ENCODE measurements at places on chromosomes 7 and 10. TPM values are rescaled to one million over a fixed set of nuclear protein-coding genes. Genes with fewer than 3 reads are reported as not detected.

DNA sequence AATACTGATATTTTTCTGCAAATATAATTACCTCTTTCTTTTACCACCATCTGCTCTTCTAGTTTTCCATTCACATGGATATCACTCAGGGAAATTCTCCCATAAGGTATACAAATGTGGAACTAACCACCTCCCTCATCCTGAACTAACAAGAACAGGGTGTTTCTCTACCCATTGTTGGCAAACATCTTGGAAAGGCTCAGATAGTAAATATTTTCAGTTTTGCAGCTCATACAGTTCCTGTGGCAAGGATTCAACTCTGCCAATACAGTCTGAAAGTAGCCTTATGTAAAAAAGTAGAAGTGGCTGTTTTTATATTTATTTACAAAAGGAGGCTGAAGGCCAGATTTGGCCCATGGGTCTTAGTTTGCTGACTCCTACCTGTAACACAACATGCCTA is 513.0 kb upstream of the TEX47 start:
- no peak for DNase-seq

DNA sequence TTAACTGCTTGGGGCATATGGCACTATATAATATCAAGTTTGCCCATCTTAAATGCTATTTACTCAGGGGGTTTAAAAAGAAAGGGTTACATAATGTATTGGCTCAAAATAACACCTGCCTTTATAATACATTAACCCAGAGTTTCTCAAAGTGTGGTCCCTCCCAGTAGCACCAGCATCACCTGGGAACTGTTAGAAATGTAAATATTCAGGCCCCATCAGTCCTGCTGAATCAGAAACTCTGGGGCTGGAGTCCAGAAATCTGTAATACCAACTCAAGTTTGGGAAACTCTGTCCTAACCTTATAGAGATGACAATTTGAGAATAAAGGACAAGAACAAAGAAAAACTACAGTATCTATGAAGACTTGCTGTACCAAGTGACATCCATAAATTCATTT is 270.7 kb downstream of the PARD3 start:
- no peak for DNase-seq

The BHLHA15 gene
- total RNA-seq: not detected

DNA sequence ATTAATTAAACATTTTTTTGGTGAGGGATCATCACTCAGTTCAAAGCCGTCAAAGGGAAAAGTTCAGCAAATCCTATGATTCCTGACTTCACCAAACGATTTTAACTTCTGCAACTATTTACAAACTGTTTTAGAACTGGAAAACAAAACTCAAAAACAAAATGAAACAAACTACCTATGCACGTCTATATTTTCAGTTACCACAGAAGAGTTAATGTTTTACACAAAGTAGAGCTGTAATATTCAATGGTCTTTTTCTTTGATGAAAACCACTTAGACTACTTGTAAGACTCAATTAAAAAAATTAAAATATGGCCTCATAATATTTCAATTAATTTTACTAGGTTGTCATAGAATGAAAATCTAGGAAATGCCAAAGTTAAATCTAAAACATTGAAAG is 131.5 kb downstream of the ATE1 start:
- no peak for DNase-seq

GRCh38 chr7:148585399-148585798 is 5.2 kb upstream of the C7orf33 start:
- no peak for DNase-seq

DNA sequence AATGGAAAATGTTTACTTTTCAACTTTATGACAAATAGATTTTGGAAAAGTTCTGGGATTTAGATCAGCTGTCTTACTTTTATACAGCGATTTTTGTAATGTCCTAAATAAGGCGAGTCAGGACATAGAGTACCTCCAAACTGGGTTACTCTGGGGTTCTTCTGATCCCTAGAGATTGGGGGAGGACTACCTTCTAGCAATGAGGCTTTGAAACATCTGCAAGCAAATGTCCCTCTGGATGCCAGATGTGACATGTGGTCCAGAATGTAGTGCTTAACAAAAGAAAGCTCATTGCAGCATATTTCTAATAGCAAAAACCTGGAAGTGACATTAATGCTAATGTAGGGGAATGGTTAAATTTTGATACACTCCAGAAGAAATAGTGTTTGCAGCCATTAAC is 36.1 kb downstream of the ABRAXAS2 start:
- DNase-seq: no peak

- no peak for DNase-seq
Observed at GRCh38 chr7:151269511-151269910, 21.0 kb upstream of the SMARCD3 start.

The LRRTM3 gene
- 0.16 TPM for total RNA-seq

The LRRD1 gene
- total RNA-seq: 0.09 TPM

DNA sequence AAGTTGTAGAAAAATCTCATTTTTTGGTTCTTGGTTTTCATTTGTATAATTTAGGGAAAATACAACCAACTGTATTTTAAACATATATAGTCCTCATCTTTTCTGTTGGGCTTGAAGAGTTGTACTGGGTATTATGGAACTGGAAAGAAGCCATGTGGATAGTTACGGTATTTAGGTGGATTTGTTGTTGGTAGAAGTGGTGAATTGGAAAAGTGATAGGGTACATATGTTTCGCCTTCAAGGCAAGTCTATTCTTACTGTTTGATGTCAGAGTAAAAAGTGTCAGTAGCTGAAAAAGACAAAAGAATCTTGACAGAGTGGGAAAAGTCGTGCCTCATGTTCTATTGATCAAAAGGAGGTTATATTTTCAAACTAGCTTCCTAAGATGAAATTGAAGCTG is 64.6 kb downstream of the GBF1 start:
- DNase-seq: no peak

- no peak for DNase-seq
Observed at GRCh38 chr10:129331839-129332220, 135.2 kb upstream of the MGMT start.

DNA sequence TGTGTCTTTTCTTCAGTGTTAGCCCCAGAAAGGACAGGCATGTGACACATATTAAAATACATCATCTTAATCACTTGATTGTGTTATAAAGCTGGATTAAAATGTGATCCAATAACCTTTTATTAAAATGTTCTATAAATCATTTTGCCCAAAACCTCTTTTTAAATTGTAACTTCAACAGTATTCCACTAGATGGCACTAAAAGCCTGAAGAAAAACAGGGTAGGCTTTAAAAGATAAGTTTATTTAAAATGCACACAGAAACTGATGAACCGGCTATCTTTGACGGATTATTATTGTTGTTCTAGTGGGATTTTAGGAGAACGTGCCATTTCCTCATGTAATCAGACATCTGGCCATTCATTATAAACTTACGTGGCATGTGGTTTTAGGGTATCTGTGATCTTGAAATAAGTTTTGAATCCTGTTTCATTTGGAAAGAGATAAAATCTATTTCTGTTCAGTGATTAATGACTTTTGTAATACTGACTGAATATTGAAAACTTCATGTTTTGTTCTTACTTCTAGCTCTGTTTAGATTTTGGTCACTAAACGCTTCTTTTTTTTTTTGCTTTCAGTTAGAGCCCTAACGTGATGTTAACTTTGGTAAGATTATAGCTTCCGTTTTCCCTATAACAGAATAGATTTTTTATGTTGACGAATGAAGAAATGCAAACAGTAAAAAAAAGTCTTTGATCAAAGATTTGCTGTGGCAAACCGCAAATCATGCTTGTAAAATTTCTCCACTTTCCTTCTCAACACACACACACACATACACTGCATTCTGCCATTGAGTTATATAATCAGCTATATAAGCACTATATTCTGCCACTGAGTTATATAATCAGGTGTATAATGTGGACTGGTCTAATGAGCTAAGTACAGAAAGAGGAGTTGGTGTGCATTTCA is 13.6 kb downstream of the VPS50 start:
- DNase-seq: peak; percentile 28

- DNase-seq: no peak
Observed at GRCh38 chr10:70479626-70480238, 1.2 kb downstream of the PALD1 start.

DNA sequence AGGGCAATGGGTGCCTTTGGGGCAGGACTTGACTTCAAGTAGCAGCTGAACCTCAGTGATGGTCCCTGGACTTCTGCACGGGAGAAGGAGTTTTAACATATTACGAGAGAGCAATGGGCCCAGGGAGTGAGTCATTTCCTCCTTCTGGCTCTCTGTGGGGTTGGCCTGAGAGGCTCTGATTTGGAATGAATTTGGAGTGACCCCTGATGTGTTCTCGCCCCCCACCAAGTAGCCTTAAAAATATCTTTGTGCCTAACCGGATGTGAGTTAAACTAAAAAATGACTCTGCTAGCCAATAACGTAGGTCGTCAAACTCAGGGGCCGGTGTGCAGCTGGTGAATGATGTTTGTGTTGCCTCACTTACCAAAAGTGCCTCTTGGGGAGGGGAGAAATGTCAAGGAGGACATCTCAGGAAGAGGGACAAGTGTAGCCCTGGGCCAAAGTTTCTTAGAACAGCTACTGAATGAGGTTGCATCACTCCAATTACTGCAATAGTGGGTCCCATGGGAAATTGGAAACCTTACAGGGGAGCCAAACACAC is 656.6 kb downstream of the INHBA start:
- no peak for DNase-seq

- no peak for DNase-seq
Observed at GRCh38 chr7:150631866-150632864, at the start of gene GIMAP6. TSS of gene GIMAP6 (minus strand) at chr7:150632385. CDS start at chr7:150630142, 2,243 bp downstream.

DNA sequence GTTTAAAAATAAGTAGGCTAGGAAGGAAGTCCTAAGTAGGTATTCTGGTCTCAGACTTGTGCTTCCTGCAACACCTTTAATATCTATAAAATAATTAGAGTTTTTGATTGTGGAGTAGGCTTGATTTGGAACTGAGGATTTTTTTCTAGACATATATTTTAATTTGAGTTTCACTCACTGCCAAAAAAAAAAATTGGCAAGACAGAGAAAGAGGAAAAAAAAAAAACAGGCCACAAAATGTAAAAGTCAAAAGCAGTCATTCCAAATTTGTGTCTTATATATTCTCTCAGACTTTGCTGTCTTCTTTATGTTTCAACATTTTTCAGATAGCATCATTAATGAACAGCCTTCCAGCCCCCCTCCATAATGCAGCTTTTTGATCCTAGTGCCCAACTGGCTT is 346.1 kb downstream of the NRG3 start:
- DNase-seq: no peak

GRCh38 chr10:133129859-133130495 is 30.0 kb upstream of the KNDC1 start:
- no peak for DNase-seq

GRCh38 chr10:63671317-63671937 is 150.2 kb downstream of the REEP3 start:
- no peak for DNase-seq

The FEZF1 gene
- total RNA-seq: not detected

GRCh38 chr10:88944813-88945212 is 7.8 kb downstream of the ACTA2 start:
- no peak for DNase-seq

GRCh38 chr7:22695476-22696132 is 31.4 kb upstream of the IL6 start:
- DNase-seq: no peak

The AOAH gene
- 15.7 TPM for total RNA-seq

The MYL7 gene
- total RNA-seq: not detected

DNA sequence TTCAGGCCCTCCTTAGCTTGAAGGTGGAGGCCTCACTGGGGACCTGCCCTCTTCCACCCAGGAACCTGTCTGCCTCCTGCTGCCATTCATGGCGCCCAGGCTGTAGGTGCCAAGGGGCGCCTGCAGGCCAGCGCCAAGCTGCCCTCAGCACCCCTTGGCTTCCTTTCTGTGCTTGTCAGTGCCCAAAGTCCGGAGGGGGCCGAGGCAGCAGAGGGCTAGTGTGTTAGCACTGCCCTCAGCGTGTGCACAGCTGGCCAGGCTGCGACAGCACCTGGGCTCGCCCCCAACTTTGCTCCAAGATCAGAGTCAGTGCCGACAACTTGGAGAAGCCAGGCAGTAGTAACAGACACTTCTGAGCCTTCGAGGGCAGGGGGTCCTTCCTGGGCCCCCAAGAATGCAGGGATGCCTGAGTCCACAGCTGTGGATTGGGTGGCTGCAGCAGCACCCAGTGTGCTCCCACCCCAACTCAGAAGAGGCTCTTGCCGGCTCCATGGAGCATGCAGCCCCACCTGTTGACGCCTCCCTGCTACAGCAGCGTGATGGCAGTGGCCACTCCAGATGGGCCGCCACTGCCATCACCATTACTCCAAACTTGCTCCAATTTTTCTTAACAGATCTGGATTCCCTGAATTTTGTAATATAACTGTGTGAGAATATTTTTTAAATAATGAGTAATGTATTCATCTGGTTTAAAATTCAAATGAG is 41.7 kb downstream of the CACUL1 start:
- no peak for DNase-seq

The ACTR3C gene
- 29.9 TPM for total RNA-seq

- DNase-seq: no peak
Observed at GRCh38 chr10:122715576-122715975, 15.9 kb upstream of the C10orf120 start.

The OR2A7 gene
- total RNA-seq: 12.4 TPM

The ADAM12 gene
- 0.20 TPM for total RNA-seq

The BTBD16 gene
- 0.26 TPM for total RNA-seq

- DNase-seq: no peak
Observed at GRCh38 chr7:152489044-152489443, 53.2 kb upstream of the KMT2C start.

GRCh38 chr10:12350925-12351324 is 1.6 kb downstream of the CAMK1D start:
- DNase-seq: no peak

The TRPV6 gene
- 0.44 TPM for total RNA-seq

DNA sequence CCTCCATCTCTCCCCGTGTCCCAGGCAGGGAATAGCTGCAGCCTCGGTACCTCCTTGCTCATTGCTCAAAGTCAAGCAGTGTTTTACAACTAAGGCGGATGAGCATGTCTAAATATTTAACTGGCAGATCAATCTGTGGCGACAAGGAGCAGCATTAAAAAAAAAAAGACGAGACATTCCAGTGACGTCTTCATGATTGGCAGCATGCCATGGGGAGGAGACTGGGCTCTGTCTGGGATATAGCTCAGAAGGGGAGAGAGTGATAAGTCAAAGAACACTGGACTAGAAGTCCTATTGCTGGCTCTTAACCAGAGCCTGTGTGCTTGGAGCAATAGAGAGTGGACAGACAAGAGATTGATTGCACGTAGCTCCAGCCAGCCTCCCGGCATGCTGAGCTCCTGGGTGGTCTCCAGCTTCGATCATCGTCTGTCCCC is 287.5 kb upstream of the PODXL start:
- DNase-seq: peak; percentile 58

GRCh38 chr10:15333909-15334649 is 37.0 kb downstream of the FAM171A1 start:
- peak; percentile 48 for DNase-seq
